ENCODE measurements at places on chromosomes 1 and 21.

- DNase-seq = no peak
Measured at GRCh38 chr1:86741947-86742572, 37.7 kb downstream of the SH3GLB1 start.

GRCh38 chr1:47764461-47765046 is 232.6 kb downstream of the TRABD2B start:
- no peak for DNase-seq

GRCh38 chr1:10667861-10668761 is 128.3 kb downstream of the CASZ1 start:
- no peak for DNase-seq

GRCh38 chr1:97505816-97506215 is 415.0 kb downstream of the DPYD start:
- no peak for DNase-seq

GRCh38 chr21:36188937-36189336 is 32.3 kb downstream of the DOP1B start:
- DNase-seq = no peak

GRCh38 chr1:7644961-7645750 is 125.9 kb upstream of the VAMP3 start:
- no peak for DNase-seq

DNA sequence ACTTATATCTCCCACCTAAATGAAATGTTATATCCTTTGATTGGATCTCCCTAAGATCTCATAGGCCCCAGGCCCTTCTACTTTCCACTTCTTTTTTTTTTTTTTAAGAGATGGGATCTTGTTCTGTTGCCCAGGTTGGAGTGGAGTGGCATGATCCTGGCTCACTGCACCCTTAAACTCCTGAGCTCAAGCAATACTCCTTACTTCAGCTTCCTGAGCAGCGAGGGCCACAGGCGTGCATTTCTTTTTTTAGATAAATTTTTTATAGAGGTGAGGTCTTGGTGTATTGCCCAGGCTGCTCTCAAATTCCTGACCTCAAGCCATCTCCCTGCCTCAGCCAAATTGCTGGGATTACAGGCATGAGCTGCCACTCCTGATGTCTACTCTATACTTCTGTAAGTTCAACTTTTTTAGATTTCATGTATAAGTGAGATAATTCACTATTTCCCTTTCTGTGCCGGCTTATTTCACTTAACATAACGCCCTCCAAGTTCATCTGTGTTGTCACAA is 987.5 kb upstream of the NCAM2 start:
- DNase-seq = no peak

DNA sequence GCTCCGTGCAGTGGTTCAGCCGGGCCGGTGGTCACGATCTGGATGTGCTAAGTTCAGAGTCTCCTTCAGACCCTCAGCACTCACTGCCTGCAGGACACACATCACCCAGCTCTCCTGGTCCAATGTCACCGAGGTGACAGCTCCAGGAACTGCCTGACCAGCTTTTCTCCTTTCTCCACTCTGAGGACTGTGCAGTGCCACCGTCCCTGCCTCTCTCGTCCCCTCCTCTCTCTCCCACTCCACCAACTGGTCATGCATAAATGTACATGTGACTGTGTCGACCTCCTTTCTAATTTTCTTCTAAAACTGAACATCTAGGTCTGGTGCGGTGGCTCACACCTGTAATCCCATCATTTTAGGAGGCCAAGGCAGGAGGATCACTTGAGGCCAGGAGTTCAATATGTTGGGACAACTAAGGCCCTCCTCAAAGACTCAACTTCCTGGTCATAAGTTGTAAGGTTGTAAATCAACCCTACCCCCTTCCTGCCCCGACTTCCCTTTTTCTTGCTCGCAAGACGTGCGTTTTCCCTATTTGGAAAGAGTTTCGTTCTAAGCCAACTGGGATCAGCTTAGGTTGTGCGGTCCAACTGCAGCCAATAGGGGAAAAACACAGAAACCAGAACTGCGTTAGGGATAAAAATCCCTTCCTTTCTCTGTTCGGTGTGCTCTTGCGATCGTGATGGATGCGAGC is 53.1 kb downstream of the MEGF6 start:
- no peak for DNase-seq

- no peak for DNase-seq
Measured at GRCh38 chr1:13824626-13825025, 124.6 kb downstream of the PRDM2 start.
